ENCODE measurements at places on chromosomes 2 and 18.

- DNase-seq, result no peak
These were observed 309.6 kb downstream of the LRRTM1 start for GRCh38 chr2:79994965-79995364.

- no peak for DNase-seq
These were observed 315.4 kb downstream of the CDH2 start for GRCh38 chr18:27861539-27861938.

GRCh38 chr2:51990684-51991083 is 958.8 kb upstream of the NRXN1 start:
- no peak for DNase-seq

- no peak for DNase-seq
These were observed 9.8 kb upstream of the DNAJC27 start for GRCh38 chr2:24981411-24982136.

DNA sequence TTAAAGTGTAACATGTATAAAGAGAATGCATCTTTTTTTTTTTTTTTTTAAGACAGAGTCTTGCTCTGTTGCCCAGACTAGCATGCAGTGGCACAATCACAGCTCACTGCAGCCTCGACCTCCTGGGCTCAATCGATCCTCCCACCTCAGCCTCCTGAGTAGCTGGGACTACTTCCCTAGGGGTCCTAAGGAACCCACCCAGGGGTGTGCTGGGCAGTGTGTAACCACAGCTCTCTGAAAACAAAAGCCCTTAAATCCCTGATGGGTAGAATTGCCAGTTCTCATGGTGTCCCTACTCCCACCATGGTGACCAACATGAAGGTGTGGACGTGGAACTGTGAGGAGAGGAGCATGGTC is 105.6 kb upstream of the ST3GAL5 start:
- DNase-seq, result no peak

GRCh38 chr2:223995569-223995968 is 38.3 kb downstream of the MRPL44 start:
- no peak for DNase-seq

GRCh38 chr2:120985174-120985996 is 249.7 kb downstream of the GLI2 start:
- no peak for DNase-seq

- no peak for DNase-seq
These were observed 22.6 kb upstream of the CHN1 start for GRCh38 chr2:175027755-175028154.

DNA sequence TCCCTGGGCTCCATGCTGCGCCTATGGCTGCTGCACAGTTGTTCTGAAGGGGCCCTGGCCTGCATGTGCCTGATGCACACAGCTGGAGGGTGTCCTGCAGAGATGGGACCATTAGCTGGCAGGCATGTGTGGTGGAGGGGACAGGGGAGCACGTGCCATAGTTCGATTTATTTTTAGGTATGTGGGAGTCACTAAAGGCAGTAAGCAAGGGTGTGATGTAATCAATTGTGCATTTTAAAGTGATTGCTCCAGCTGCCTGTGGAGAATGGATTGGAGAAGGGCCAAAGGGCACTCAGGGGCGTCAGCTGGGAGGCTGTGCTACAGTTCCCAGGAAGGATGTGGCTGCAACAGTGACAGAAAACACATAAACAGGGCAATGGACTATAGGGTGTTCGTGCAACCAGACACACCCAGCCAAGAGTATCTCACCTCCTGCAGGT is 205.1 kb downstream of the ARL4C start:
- DNase-seq, result no peak

GRCh38 chr2:233241803-233242202 is 9.7 kb upstream of the ATG16L1 start:
- no peak for DNase-seq

- DNase-seq, result no peak
These were observed 174.2 kb upstream of the CDH19 start for GRCh38 chr18:66778048-66778447.

DNA sequence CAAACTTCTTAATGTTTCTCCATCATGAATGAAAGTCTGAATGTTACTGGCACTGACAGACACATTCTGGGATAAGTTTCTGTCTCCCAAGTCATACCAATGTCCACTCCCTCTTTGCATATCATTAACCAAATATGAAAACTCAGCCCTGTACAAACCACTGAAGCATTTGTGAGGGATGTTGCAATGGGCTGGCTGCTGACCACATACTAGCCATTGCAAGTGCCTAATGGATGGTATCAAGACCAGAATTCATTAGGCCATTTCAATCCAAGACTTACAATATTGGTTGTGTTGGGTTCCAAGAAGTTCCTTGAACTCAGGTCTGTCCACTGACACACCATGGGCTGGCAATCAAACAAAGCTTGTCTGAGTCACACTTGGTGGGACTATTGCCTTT is 73.8 kb downstream of the CBLN2 start:
- no peak for DNase-seq

DNA sequence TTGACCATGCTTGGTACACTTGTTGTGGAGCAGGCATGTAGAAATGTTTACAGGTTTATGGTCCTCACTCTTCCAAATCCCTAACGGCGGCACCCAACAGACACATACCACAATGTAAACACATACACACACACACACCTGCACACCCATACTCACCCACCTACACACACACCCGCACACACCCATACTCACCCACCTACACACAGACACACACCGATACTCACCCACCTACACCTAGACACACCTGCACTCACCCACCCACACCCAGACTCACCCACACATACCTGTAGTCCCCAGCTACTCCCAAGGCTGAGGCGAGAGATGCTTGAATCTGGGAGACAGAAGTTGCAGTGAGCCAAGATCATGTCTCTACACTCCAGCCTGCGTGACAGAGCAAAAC is 1.5 kb upstream of the RAB6D start:
- no peak for DNase-seq

DNA sequence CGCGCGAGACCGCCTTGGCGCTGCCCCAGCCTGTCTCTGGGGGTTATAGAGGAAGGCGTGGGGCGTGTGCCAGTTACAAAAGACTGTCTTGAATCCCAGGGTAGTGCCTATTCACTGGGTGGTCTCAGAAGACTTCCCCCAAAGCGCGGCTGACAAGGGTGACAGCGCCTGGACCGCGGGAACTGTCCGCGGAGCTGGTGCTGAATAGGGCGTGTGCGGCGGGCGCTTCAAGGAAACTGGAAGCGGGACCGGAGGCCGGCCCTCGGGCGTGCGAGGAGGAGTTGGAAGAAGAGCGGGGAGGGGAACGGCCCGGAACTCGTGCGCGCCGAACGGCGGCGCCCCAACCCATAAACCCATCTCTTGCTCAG is 2.3 kb downstream of the EGR4 start:
- no peak for DNase-seq

- DNase-seq, result no peak
These were observed 4.3 kb upstream of the ADI1 start for GRCh38 chr2:3523551-3524041.

GRCh38 chr2:127416506-127417001 is 1.7 kb upstream of the PROC start:
- DNase-seq, result no peak

DNA sequence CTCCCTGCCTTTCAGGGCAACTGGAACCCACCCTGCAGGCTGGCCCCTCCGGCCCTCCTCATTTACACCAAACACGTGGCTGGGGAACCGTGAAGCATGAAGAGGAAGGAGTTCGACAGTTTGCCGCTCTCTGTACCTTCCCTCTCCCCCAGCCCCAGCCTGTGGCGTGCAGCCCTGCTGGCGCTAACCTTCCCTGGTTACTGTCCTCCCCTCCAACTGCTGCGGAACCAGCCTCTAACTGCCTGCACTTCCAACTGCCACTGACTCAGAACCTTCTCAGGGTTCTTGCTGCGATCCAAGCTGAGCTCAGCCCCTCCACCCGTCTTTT is 19.2 kb upstream of the GNAL start:
- DNase-seq, result no peak

- DNase-seq, result no peak
These were observed 13.3 kb upstream of the SP3 start for GRCh38 chr2:173978447-173978846.

GRCh38 chr18:45103319-45104048 is 422.8 kb downstream of the SETBP1 start:
- DNase-seq, result no peak

DNA sequence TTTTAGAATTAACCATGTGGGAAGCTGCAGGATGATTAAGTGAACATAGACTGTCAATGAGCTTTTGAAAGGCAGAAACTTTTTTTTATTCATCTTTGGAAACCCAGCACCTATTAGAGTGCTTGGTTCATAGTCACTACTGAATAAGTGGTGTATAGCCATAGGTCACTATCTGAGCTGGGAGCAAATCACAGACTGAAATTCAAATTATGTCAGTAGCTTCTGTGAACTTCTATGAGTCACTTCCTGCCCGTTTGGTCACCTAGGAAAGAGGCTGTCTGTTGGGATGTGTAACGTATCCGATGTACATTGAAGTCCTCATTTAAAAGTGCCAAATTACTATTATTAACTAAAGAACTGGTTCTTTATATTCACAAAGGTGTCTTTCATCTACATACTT is 20.5 kb upstream of the SLC40A1 start:
- DNase-seq, result no peak

- no peak for DNase-seq
These were observed 11.0 kb downstream of the ERFE start for GRCh38 chr2:238169708-238170251.

GRCh38 chr2:142175813-142176338 is 45.1 kb upstream of the LRP1B start:
- no peak for DNase-seq

- DNase-seq, result no peak
These were observed 17.6 kb upstream of the GRP start for GRCh38 chr18:59202258-59202820.

DNA sequence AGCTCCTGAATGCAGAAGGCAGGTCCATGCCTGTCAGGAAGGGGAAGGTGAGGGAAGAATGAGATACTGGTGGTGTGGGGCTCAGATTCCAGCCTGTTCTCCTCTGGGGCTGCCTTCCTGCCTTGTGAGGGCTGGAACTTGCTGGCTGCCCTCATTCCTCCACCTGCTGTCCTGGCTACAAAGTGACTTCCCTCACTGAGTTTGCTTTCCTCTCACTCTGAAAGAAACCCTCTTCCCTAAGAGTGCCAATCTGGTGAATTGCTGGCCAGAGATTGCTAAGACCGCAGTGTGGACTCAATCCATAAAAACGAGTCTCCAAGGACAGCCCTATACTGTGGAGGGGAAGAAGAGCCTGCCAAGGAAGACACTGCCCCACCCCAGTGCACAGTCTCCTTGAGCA is 664.4 kb upstream of the HS6ST1 start:
- no peak for DNase-seq

DNA sequence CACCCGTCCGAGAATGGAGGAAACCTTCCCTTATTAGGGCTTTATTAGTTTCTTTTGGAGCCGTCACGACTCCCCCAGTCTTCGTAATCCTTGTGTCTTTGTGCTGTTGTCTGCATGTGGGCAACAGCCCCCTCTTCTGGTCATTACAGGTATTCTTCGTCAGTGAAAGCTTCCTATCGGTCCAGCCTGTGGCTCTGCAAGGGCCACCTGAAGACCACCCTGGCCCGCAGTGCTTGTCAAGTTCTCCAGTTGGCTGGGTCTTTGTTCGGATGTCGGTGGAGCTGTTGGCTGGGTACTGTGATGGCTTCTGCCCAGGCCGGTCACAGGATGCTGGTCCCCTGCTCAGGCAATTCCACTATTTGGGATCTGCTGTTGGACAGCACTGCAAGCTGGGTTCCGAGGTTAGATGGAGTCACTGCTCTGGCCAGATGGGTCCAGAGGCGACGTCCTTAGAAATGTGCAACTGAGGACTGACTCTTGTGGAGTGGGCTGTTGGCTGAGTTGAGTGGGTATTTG is 19.2 kb downstream of the E2F6 start:
- no peak for DNase-seq

- no peak for DNase-seq
These were observed 83.8 kb upstream of the TMEM17 start for GRCh38 chr2:62589691-62590356.

DNA sequence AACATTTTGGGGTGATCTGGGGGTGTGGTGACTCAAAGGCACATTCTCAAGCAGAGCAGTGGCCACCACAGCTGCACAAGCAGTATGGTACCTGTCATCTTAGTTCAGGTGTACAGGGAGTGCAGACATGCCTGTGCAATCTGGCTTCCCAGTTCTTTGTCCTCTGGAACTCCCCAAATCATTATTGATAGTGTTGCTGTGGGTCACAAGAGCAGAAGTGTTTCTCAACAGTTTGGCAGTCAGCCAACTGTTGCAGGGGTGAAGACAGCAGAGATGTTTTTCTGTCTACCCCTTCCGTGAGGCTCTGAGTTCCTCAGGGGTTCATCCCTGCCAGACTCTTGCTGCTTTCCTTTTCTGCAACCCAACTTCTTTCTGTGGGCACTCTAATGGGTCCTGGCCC is 206.5 kb upstream of the ZSWIM2 start:
- no peak for DNase-seq

- no peak for DNase-seq
These were observed 201.0 kb downstream of the GLI2 start for GRCh38 chr2:120936476-120937334.

GRCh38 chr2:172415865-172416183 is 11.6 kb upstream of the ITGA6 start:
- no peak for DNase-seq

DNA sequence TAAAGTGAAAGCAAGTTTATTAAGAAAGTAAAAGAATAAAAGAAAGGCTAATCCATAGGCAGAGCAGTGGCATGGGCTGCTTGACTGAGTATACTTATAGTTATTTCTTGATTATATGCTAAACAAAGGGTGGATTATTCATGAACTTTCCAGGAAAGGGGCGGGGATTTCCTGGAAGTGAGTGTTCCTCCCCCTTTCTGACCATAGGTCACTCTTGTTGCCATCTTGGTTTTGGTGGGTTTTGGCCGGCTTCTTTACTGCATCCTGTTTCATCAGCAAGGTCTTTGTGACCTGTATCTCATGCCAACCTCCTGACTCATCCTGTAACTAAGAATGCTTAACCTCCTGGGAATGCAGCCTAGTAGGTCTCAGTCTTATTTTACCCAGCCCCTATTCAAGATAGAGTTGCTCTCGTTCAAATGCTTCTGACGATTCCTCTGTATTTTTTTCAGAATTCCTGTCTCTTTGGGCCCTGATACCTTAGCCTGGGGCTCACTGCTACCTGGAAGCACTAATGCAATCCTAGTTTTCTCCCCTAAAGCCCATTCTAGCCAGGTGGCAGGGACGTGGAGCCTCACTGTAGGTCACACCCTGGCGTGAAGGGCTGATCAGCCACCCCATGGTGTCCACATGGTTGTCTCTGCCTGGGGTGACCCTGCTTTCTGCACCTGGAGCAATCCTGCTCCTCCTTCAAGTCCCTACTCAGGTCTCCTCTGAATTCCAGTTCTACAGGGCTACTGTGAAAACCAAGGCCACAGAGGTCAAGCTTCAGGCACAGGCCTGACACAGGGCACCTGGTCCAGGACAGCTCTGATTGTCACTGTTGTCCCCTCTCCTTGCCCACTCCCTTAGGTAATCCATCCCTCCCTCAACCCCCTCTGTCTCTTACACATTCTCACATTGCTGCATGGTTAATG is 6.0 kb upstream of the SLC35F6 start:
- no peak for DNase-seq

DNA sequence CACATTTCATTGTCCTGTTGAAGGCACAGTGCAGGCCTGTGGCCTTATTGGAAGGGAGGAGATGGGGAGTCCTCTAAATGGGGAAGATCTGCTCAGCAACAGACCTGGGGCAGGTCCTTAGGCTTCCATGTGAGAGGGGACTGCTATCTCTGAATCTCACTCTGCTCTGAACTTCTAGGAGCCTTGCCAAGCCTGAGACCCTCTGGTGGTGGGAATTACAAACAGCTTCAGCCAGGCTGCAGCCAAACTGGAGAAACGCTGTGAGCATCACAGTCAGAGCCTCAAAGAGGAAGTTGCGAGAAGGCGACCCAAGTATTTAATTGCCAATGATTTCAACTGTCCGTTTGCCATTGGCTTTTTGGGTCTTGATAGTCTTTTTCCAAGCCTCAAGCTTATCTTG is 66.8 kb upstream of the MC2R start:
- DNase-seq, result no peak
